Renal cortical epithelial cell (primary cell): ENCODE measurements at places on chromosomes 16 and 17. TPM values are rescaled to one million over a fixed set of nuclear protein-coding genes. Genes with fewer than 3 reads are reported as not detected.

Gene PTX4
- not detected in 2 replicates for total RNA-seq

DNA sequence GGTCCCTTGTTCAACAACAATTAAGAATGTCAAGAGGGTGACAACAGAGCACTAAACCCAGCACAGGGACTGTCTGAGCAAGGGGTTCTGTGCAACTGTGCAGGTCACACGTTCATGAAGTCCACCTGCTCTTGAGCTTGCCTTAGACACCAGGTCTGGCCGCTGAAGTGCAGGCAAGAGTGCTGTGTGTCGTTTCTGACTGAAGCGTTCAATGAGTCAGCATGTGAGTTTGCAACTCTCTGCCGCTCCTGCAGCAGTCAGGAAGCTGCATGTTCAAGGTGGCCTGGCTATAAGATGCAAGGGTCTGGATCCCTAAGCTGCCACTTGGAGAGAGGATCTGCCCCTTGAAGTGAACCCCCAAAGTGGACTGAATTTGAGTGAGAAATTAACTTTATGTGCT lies 332.7 kb upstream of the HSBP1 start:
- DNase-seq, result no peak

- peak; percentile 87 for DNase-seq
Observed at GRCh38 chr17:27226611-27227230, 67.2 kb upstream of the WSB1 start.

- DNase-seq, result no peak
Observed at GRCh38 chr16:87185308-87185707, 131.9 kb downstream of the C16orf95 start.

- DNase-seq, result no peak
Observed at GRCh38 chr17:37062021-37062420, 113.3 kb downstream of the AATF start.

DNA sequence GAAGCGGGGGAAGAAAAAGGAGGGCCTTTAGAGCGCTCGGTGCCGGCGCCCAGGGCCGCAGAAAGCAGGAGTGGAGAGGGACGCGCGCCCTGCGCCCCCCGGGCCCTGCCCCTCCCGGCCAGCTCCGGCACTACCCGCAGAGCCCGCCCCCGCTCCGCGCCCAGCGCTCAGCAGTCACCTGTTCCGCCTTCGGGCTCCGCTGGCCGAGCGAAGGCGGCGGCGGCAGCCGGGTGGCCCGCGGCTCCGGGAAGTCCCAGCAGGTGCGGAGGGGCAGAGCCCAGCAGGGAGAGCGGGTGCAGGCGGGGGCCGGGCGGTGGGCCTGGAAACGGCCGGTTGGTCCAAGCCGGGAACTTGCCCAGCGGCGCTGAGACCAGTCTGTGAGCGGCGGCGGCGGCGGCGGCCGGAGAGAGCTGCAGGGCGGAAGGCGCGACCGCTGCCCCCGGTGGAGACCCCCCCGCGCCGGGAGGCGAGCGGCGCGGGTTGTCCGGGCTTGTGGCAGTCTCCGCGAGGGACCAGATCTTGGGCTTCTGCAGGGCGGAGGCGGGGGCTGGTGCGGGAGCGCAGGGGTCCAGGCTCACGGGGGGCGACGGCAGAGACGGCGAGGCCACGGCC lies 2.2 kb downstream of the IRX3 start:
- no peak for DNase-seq

Gene CCL2
- total RNA-seq, result 29.2 and 148 TPM in 2 replicates

Gene SOX15
- 0.60 and 2.4 TPM in 2 replicates for total RNA-seq

Gene KCTD19
- 0.25 TPM in 1 of 2 replicates, not detected in the other for total RNA-seq

Gene GDPD1
- total RNA-seq, result 4.1 and 5.0 TPM in 2 replicates

Gene ATAD5
- total RNA-seq, result 0.85 and 2.1 TPM in 2 replicates

GRCh38 chr16:57938936-57939871 lies 31.7 kb downstream of the CNGB1 start:
- peak; percentile 73 for DNase-seq

Gene ABCA3
- total RNA-seq, result 13.2 and 16.5 TPM in 2 replicates

GRCh38 chr17:63519116-63519881 lies 3.9 kb upstream of the KCNH6 start:
- no peak for DNase-seq

DNA sequence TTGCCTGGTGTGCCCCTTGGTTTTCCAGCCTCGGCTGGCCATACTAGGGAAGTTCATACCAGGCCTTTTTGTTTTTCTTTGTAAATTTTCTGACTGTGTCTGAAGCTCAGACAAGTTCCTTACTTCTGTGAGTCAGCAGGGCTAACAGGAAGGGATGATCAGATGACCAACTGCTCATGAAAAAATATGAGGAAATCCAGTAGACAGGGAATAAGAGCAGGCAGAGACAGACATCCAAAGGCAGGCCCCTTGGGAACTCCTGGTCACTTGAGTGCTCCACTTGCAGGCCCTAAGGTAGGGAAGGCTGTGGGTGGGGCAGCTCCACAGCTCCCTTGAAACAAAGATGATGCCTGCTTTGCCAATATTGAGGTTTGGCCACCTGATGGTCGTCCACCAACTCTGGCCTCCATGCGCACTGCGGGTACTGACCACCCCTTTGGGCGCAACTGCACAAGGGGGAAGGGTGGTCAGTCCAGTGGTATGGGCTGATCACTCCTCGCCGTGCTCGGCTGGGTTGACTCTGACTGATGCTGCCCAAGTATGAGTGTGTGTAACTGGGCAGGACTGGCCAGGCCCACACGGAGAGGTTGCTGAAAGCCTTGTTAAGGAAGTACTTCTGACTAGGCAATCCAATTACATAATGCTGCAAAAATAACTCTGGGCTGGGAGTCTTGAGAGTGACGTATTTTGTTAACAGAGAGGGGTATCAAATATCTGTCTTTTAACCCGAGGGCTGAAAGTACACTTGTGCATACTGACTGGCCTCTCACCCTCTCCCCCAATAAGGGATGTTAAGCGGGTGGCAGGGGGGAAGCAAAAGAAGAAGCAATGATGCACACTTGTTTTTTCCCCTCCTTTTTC lies 20.8 kb upstream of the ZFHX3 start:
- peak; percentile 96 for DNase-seq

DNA sequence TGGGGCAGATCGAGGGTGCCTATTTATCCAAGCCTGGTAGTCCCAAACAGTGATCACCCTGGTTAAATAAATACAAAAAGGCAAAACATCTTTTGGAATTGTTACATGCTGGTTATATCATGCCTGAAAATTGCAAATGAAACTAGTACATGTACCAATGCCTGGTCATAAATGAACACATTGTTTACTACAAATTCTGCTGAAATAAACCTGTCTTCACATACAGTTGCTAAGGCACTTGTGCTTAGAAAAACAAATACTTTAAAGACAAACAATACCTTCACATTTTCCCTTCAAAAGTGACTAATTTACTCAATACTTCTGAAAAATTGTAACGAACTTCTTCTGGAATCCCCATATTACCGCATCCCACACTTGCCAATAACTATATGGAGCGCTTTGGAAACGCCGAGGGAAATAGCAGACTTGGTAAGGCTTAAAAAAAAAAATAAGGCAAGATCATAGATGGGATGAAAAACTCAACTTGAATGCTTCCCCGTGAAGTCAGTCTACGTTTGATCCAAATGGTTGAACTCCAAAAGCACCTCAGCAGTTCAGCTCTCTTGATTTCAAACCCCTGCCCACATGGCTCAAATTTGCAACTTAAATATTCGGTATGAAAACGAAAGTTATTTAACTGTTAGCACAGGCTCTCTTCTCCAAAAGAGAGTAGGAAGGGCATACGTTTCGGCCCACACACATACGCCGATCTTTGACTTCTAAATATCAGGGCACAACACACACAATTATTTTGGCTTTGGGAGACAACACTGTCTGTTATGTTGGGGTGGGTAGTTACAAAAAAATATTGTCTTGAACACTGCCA lies 264.5 kb downstream of the NTN1 start:
- no peak for DNase-seq

- DNase-seq, result no peak
Observed at GRCh38 chr17:10789694-10790271, 14.1 kb downstream of the TMEM238L start.

Gene CDH5
- total RNA-seq, result 0.65 and 0.87 TPM in 2 replicates

Gene JPH3
- 0.35 and 0.50 TPM in 2 replicates for total RNA-seq

Gene PRSS33
- not detected in 2 replicates for total RNA-seq

DNA sequence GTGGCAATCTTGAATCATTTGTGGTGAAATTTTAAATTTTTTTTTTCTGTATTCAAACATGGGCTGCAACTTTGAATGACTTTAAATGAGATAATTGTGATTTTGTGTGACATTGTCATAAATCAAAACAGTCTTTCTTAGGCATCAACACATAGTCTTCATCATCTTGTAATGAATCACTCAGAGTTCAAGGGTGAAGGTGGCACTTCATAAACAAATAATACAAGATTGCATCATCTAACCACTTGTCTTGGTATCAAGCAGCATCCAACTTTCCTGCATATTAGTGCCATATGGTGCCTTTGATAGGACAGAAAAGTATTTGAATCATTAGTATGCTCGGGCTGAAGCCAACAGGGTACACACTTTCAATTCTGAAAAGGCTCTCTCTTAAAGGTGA lies 392.4 kb upstream of the GOT2 start:
- DNase-seq, result no peak

DNA sequence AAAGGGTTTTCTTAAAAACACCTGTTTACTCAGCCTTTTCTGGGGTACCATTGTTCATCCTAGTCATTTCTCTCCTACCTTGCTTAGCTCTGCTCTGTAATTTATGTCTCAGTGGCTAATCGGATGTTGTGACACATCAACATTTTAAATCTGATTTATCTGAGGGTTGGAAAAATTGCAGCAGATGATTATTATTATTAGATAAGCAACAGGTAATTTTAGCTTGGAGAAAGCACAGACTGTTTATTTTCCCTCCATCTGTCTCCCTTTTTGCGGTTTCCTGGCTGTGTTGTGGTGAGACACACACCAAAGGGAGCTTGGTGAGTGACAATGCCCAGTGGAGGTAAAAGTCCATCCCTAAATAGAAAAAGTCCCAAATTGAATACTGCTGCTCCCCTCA lies 389.9 kb downstream of the UTP18 start:
- DNase-seq, result no peak

Gene KRT12
- total RNA-seq, result not detected in 2 replicates

Gene TBC1D28
- not detected in 2 replicates for total RNA-seq

DNA sequence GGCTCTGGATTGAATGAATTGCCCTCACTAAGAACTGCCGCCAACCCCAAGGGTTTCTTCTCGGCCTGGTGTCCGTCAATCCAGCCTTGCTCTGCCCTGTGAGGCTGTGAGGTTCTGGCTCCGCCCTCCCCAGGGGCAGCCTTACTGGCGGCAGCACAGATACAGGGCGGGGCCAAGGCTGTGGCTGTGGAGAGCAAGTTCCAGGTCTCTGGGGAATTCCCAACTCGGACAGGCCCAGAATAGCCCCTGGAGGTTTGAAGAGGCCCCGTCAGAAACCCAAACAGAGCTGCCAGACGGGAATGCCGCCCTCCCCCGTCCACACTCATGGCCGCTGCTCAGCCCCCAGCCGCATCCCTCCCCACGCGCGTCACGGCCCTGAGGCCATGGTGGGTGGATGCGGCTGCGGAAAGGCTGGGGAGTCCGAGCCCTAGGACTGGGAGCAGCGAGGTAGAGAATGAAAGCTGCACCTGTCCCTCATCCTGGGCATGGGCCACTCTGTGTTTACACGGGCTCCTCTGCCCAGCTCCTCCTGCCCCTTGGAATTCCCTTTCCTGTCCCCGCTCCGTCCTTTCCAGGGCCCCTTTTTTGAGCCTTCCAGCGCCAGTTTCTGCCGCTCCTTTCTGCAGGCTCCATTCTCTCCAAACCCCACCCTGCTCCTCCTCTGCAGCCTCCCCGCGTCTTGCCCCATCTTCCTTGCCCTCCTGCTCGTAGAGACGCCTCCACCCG lies 660 bp upstream of the PRRT2 start:
- peak; percentile 94 for DNase-seq

- DNase-seq, result no peak
Observed at GRCh38 chr17:28328325-28328724, 6.9 kb downstream of the IFT20 start.

GRCh38 chr16:19963301-19963700 lies 78.7 kb upstream of the GPRC5B start:
- no peak for DNase-seq

Gene VAT1
- total RNA-seq, result 150 and 204 TPM in 2 replicates

- no peak for DNase-seq
Observed at GRCh38 chr16:54540525-54541180, 254.1 kb upstream of the IRX3 start.

Gene TMEM238L
- total RNA-seq, result not detected in 2 replicates

DNA sequence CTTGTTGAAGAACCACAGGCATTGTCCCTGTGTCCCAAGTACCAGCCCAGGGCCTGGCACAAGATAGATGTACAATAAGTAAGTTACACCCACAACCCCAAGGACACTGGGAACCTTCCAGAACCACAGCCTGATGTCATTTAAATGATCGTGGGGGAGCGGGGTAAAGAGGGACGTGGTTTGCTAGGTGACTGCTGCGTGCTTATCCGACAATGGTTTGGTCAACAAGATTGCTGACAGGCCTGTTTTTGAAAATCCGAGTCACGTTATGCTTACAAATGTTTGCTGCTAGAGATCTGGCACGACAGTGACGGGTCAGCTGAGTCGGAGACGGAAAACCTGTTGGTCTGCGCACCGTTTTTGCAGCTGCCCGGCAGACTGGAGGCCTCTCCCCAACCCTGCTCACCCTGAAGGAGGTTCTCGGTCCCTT lies 22.8 kb downstream of the COTL1 start:
- no peak for DNase-seq

Gene TBC1D3I
- 0.60 TPM in 1 of 2 replicates, not detected in the other for total RNA-seq

Gene PERCC1
- not detected in 2 replicates for total RNA-seq
